ENCODE measurements at places on chromosomes 5 and 9.

DNA sequence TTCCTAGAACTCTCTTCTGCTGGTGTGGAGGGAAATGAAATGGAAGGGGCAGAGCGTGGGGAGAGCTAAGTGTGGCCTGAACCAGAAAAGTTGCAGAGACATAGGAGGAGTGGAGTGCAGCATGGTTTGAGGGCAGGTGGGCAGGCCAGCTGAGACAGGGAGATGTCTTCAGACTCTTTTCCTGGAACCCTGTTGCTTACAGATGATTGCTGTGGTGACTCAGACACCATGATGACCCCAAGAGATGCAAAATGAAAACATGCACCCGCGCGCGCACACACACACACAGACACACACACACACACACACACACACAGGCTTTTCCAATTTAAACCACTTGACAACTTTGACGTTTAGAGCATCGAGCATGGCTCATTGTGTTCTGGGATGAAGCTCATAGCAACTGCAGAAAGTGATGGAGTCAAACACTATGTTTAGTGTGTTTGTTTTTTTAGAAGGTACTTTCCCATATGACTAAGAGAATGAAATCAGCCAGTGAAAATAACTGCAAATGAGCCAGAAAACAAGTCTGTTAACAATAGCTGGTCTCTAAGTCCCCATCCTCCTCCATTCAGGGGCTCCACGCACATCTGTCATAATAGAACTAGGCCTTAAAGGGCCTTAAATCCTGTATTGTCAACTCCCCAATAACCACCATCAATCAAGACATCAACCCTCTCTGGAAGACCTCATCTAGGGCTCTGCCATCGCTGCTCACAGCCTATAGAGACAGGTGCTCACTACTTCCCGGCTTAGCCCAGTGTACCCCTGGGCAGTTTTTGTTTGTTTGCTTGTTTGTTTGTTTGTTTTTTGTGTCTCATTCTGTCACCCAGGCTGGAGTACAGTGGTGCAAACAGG is 9.6 kb downstream of the TMOD1 start:
- no peak for DNase-seq

GRCh38 chr5:14156650-14157492 is 13.7 kb downstream of the TRIO start:
- no peak for DNase-seq

GRCh38 chr5:60340326-60340725 is 359.6 kb downstream of the DEPDC1B start:
- no peak for DNase-seq

DNA sequence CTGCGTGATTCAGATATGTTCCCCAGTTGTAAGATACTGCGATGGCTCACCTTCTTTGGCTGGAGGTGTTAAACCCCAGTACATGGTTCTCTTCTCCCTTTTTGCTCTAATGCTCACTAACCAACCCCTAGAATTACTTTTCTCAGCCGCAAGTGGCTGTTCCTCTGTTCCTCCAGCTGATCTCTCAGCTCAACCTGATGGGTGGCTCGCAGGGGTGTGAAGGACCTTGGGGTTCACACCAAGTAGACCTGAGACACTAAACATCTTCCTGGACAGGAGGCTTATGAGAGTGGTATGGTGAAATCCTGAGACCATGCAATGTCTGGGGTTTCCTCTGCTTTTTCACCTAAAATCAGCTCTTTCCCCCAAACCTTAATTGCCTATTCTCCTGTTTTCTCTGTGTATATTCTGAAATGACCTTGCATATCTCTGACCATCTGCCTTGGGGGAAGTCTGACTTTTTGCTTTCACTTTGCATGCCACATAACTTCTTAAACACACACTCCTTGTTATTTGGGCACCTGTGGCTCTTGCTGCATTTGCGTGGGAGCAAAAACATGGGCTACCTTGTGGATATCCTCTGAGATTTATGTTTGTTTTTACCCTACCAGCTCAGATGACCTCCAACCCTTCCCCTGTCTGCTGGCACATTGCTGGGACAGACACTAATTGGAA is 15.9 kb upstream of the IFNA14 start:
- DNase-seq: no peak

Measured in KG1 (cell line).